ENCODE measurements at places on chromosomes 13 and 19.

DNA sequence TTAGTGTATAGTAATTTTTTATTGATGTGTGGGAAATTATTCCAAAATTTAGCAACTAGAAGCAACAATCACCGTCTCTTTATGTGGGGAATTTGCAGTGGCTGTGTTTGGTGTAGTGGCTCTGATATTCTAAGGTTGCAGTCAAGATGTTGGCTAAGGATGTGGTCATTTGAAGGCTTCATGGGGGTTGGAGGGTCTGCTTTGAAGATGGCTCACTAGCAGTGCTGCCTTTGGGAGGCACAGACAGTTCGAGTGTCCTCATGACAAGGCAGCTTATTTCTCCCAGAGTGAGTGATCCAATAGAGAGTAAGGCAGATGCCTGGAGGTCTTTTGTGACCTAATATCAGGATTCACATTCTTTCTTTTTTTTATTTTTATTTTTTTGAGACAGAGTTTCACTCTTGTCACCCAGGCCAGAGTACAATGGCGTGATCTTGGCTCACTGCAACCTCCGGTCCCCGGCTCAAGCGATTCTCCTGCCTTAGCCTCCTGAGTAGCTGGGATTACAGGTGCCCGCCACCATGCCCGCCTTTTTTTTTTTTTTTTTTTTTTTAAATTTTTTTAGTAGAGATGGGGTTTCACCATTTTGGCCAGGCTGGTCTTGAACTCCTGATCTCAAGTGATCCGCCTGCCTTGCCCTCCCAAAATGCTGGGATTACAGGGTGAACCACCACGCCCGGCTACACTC lies 8.7 kb downstream of the GPI start:
- DNase-seq, result no peak

DNA sequence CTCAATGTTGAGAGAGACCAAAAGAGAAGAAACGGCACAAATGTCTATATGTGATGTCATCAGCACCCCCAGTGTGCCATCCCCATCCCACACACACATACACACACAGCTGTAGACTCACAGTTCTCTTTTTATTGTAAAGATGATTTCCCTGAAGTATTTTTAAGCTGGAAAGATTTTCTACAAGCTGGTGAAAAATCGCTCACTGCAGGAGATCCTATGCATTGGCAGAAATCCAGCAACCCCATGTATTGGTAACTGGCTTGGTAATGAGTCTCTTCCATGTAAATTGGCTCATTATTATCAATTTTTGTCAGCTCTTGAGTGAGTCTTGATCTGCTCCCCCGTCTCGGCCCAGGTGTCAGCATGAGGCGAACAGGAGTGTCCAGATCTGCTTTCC lies 107.1 kb upstream of the UQCRFS1 start:
- DNase-seq, result no peak

DNA sequence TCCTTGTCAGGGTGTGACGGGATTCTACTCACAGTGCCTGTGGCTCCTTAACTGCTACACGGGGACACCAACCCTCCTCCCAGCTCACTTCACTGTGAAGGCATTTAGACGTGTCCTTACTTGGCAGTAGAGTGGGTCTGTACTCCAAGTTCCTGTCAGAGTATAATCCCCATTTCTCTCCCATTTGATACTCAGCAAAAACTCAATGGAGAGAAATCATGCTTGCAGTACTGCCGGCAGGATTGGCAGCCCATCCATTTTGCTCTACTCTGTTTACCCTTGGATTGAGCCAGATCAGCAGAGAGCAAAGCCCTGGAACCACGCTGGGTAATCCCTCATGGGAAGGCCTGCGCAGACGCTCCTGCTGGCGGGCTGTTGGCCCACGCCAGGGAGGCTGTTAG lies 28.9 kb downstream of the ARL11 start:
- peak; percentile 16 for DNase-seq

GRCh38 chr19:10920781-10921180 lies 7.7 kb downstream of the YIPF2 start:
- no peak for DNase-seq

GRCh38 chr19:44401139-44402115 lies at the start of gene ZNF285:
Gene ZNF285 (minus strand): TSS chr19:44401608. CDS start chr19:44397213, 4,395 bp downstream.
- DNase-seq, result peak; percentile 88

DNA sequence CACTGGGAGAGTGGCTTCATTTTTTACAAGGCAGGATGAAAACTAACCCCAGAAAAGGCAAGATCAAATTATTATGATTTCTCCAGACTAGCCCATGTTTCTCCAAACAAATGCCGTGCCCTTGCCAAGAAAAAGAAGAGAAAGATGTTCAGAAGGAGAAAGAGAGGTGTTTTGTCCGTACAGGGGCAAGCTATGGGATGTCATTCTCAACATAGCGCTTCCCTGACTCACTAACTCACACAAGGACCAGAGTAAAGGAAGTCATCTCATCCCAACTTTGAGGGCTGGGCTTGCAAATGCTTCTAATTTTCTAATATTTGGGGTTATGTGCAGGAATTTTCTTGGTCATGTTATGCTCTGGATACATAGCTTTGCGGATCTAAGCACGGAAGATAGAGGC lies 224.2 kb upstream of the MAB21L1 start:
- DNase-seq, result no peak

DNA sequence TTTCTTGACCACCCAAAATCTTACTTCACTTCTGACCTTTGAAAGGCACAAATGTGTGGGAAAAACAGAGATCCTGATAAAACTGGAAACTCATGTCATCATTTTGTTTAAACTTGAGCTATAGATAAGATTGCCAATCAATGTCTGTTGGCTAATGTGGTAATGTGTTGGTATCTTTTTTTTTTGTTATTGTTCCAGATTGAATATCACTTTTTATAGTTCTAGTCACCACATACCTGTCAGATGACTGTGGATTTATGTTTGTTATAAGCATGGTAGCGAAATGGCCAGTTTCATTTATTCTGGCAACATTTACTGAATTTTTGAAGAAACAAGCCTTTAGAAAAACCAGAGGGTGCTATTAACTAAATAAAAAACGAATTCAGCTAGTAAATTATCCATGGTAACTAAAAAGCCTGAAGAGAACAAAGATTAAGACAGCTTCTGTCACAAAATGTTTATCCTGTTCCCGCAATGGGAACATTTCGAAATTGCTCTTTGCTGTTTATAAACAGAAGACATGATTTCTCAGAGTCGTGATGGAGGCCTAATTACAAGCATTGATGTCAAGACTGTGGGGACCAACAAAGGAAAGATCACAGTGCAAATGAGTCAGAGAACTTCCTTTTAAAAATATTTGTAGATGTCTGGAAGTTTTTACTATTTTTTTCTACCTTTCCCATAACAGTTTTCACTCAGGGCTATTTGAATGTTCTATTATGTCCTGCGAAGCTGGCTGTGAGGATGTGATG lies 82.9 kb upstream of the POSTN start:
- DNase-seq, result no peak

GRCh38 chr13:94701313-94702180 lies 10.8 kb downstream of the SOX21 start:
- no peak for DNase-seq

DNA sequence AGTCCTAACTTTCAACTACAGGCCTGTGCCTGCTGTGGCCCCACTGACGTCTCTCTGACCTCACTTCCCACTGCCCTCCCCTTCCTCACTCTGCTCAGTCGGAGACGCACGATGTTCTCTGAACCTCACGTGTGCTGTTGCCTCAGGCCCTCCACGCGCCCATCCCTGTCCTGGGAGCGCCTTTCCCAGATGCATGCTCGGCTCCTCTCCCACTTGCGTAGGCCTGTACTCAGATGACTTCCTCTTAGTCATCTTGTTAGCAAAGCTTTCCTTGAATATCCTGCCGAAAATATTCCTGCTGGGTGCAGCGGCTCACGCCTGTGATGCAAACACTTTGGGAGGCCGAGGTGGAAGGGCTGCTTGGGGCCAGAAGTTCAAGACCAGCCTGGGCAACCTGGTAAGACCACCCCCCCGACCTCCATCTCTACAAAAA lies 9.3 kb upstream of the SYT5 start:
- DNase-seq, result no peak

GRCh38 chr19:10505583-10506229 lies 2.5 kb upstream of the KEAP1 start:
- no peak for DNase-seq

GRCh38 chr13:112934078-112934477 lies 34.9 kb upstream of the MCF2L start:
- DNase-seq, result no peak

Data from globus pallidus (tissue), 1 donor.